ENCODE measurements at places on chromosomes 16 and 17.

DNA sequence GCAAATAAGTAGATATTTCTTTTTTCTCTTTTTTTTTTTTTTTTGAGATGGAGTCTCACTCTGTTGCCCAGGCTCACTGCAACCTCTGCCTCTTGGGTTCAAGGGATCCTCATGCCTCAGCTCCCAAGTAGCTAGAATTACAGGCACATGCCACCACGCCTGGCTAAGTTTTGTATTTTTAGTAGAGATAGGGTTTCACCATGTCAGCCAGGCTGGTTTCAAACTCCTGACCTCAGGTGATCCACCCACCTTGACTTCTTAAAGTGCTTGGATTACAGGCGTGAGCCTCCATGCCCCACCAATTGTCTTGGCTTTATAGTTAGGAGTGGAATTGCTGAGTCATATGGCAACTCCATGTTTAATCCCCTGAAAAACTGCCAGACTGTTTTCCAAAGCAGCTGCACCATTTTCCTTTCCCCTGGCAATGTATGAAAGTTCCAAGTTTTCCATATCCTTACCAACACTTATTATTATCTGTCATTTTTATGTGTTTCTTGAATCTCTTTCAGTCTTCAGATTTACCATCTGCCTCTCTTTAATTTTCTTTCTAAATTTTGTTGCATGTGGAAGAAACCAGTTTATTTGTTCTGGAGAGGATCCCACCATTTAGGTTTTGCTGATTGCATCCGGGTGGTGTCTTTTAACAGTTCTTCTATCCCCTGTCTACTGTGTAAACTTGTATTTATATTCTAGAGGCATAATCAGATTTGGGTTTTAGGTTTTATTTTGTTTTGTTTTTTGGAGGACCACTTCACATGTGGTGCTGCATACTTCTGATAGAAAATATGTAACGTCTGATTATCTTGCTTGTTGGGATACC lies 9.9 kb upstream of the CES3 start:
- no peak for DNase-seq

DNA sequence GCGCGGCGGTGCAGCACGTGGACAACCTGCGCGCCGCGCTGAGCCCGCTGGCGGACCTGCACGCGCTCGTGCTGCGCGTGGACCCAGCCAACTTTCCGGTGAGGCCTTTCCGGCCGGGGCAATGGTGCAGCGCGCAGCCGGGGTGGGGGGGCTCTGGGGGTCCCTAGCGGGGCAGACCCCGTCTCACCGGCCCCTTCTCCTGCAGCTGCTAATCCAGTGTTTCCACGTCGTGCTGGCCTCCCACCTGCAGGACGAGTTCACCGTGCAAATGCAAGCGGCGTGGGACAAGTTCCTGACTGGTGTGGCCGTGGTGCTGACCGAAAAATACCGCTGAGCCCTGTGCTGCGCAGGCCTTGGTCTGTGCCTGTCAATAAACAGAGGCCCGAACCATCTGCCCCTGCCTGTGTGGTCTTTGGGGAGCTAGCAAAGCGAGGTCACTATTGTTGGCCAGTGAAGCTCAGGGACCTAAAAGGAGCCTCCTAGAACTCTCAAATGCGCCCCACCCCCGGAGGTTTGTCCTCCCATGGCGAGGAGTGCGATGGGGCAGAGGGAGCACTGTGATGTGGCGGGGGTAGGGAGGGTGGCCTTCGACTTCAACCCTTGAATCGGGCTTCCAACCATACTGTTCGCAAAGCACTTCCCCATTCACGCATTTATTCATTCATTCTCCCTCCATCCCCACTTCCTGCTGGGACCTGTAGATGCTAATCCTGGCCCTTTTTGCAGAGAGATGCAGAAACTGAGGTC lies 770 bp downstream of the HBM start:
- no peak for DNase-seq

DNA sequence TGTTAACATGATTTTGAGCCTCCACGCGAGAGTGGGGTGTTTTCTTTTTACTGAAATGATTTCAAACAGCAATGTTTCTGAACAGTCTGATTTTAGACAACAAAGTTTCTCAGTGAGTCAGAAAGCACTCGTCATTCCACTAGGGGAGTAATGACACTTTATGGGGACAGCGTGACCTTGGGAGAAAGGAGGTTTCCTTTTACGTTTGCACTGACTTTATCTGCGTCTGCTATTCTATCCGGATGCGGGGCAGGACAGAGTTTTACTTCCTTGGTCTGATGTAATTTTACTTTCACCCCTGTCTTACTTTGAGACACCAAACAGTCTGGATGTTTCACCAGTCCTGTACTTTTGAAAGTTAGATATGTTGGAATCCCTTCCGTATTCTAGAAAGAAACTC lies 20.7 kb downstream of the SLC47A1 start:
- no peak for DNase-seq

GRCh38 chr17:72423286-72423589 lies 302.4 kb downstream of the SOX9 start:
- DNase-seq = no peak

DNA sequence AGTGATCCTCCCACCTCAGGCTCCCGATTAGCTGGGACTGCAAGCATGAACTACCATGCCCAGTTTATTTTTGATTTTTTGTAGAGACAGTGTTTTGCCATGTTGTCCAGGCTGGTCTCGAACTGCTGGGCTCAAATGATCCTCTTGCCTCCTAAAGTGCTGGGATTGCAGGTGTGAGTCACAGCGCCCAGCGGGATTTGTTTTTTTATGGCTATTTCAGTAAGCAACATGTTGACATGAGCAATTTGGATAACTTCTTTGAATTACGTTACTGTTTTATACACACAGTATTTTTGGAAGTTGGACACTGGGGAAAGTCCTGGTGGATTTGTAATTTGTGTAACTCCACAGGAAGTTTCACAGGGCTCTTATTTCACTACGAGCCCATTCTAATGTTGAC lies 18.5 kb upstream of the RHOT1 start:
- DNase-seq = peak; percentile 33

- no peak for DNase-seq
Measured at GRCh38 chr16:50316102-50316847, 49.9 kb downstream of the ADCY7 start.

DNA sequence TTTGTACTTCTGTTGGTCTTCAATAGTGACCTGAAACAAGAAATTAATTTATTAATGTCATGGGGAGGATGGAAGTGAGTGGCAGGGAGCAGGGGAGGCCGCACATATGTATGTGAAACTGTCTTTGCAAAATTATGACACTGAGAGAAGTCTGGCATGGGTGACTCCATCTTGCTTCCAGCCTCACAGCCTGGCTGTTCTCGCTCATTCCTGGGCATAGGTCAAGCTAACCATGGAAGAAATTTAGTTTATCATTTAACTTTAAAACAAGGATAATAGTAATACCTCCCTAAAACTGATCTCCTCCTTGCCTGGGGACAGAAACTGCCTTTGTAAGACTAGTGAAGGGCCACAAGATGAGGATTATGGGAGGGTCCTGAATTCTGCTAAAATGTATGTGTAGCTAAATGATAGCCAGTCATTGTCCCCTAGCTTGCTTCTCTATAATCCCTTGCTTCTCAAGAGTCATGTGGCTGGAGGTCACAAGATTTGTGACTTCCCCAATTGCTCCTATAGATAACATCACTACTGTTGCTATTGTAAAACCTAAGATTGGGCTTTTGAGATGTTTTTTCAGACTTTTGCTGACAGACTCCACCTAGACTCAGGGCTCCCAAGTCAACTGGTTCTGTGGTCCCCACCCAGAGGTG lies 126.0 kb downstream of the HS3ST3A1 start:
- DNase-seq = no peak

Measured in fibroblast of skin of scalp (primary cell).